Immature natural killer cell (primary cell): ENCODE measurements at places on chromosomes 7 and 10. TPM values are rescaled to one million over a fixed set of nuclear protein-coding genes. Genes with fewer than 3 reads are reported as not detected.

CRTAC1 gene
- not detected for polyA plus RNA-seq

OR13A1 gene
- not detected for polyA plus RNA-seq

OLAH gene
- not detected for polyA plus RNA-seq

DNA sequence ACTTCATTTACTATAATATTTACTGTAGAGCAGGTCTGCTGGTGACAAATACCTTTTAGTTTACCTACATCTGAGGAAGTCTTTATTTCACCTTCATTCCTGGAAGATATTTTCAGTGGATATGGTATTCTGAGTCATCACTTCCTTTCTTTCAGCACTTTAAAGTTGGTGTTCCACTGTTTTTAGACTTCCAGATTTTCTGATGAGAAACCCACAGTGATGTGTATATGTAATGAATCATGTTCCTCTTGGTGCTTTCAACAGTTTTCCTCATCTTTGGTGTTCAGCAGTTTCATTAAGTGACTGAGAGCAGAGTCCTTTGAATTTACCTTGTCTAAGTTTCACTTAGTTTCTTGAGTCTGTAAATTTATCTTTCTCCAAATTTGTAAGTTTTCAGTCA lies 36.4 kb downstream of the COPG2 start:
- DNase-seq: no peak

DNA sequence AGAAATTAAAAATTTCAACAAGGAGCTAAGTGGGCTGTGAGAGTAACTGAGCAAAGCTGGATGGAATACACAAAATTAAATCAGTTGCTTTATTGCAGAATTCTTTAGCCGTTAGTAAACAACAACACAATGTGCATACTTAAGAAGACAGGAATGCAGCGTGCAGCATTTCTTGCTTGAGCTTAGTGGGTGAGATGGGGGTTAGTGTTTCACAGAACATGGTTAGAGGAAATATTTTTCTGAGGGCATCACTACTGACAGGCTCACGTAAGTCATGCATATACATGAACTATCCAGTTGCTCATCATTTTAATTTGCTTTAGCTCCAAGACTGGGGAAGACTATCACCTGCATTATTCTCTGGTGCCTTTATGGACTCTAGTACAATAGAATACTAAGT lies 80.8 kb downstream of the CD36 start:
- no peak for DNase-seq

GRCh38 chr7:39324139-39324760 lies 242.0 kb upstream of the YAE1 start:
- DNase-seq: no peak

FOXP2 gene
- not detected for polyA plus RNA-seq

GRCh38 chr7:93747019-93747418 lies 143.5 kb downstream of the TFPI2 start:
- DNase-seq: no peak

- DNase-seq: no peak
These were observed 404 bp upstream of the FMC1 start for GRCh38 chr7:139340808-139341057.

GRCh38 chr10:28984431-28984830 lies 304.4 kb upstream of the LYZL1 start:
- DNase-seq: no peak

GRCh38 chr10:11589738-11590137 lies 21.7 kb downstream of the USP6NL start:
- no peak for DNase-seq

TUBAL3 gene
- not detected for polyA plus RNA-seq

DNA sequence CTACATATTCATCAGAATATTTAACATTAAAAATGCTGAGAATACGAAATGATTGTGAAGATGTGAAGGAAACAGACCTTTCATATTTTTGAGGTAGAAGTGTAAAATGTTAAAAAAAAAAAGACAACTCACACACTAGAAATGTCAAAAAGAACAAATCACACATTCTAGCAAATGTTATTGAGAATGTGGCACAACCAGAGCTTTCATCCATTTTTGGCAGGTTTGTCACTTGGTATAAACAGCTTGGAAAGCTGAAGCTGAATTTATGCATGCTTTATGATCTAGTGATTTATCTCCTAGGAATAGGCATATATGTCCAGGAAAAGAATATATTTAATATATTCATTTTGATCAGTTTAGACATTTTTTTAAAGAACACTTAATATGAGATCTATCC lies 784.9 kb upstream of the GHITM start:
- no peak for DNase-seq

MKRN1 gene
- polyA plus RNA-seq: 86.5 TPM

LFNG gene
- polyA plus RNA-seq: 2.6 TPM

- DNase-seq: no peak
These were observed 10.4 kb downstream of the GPRIN2 start for GRCh38 chr10:46545861-46546590.

NRG3 gene
- polyA plus RNA-seq: not detected

GRCh38 chr10:129788215-129788614 lies 175.9 kb downstream of the EBF3 start:
- DNase-seq: no peak

TAS2R3 gene
- polyA plus RNA-seq: not detected

GRCh38 chr10:1572519-1573333 lies 164.6 kb downstream of the ADARB2 start:
- DNase-seq: no peak

ZNF239 gene
- 0.83 TPM for polyA plus RNA-seq

GDF2 gene
- polyA plus RNA-seq: not detected

DNA sequence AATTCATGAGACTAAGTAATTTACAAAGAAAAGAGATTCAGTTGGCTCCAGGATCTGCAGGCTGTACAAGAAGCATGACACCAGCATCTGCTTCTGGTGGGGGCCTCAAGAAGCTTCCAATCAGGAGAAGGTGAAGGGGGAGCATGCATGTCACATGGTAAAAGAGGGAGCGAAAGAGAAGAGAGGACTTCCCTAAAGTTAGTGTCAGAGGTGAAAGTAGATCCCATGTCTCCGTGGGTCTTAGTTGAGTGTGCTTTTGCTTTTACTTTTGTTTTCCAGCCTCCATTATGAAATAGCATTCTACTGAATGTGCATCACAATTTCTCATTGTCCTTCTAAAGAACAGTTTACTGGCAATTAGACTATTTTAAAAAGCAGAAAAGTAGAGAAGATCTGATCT lies 213.6 kb upstream of the FZD1 start:
- DNase-seq: peak; percentile 8

PNLIP gene
- not detected for polyA plus RNA-seq

RBP4 gene
- not detected for polyA plus RNA-seq

CPED1 gene
- polyA plus RNA-seq: 1.3 TPM
